ENCODE measurements at places on chromosomes 12 and 14. TPM values are rescaled to one million over a fixed set of nuclear protein-coding genes. Genes with fewer than 3 reads are reported as not detected.

PHC1 gene
- 38.3 TPM for polyA plus RNA-seq

KRT82 gene
- polyA plus RNA-seq: not detected

RGS6 gene
- polyA plus RNA-seq: not detected

GCN1 gene
- 44.5 TPM for polyA plus RNA-seq

UBE3B gene
- polyA plus RNA-seq: 40.5 TPM

TPH2 gene
- 0.04 TPM for polyA plus RNA-seq

NT5DC3 gene
- 3.4 TPM for polyA plus RNA-seq

ARHGEF40 gene
- 52.2 TPM for polyA plus RNA-seq

SPSB2 gene
- 3.7 TPM for polyA plus RNA-seq

DNAI7 gene
- 0.11 TPM for polyA plus RNA-seq

GLI1 gene
- polyA plus RNA-seq: 9.7 TPM

All from AG04450 (cell line).